Activated T-helper 1 cell treated with anti-CD3 and anti-CD28 coated beads, Interleukin-2, amount 50 U/mL, for 16 hours (primary cell): ENCODE measurements at places on chromosomes 3 and 15.

GRCh38 chr3:119924111-119925094 is 142.5 kb downstream of the NR1I2 start:
- no peak for DNase-seq

- no peak for DNase-seq
Measured at GRCh38 chr3:173702561-173702960, 305.0 kb downstream of the NLGN1 start.

- no peak for DNase-seq
Measured at GRCh38 chr3:113214917-113215595, 3.7 kb downstream of the BOC start.

- DNase-seq: no peak
Measured at GRCh38 chr15:85388566-85389305, 8.3 kb downstream of the AKAP13 start.

DNA sequence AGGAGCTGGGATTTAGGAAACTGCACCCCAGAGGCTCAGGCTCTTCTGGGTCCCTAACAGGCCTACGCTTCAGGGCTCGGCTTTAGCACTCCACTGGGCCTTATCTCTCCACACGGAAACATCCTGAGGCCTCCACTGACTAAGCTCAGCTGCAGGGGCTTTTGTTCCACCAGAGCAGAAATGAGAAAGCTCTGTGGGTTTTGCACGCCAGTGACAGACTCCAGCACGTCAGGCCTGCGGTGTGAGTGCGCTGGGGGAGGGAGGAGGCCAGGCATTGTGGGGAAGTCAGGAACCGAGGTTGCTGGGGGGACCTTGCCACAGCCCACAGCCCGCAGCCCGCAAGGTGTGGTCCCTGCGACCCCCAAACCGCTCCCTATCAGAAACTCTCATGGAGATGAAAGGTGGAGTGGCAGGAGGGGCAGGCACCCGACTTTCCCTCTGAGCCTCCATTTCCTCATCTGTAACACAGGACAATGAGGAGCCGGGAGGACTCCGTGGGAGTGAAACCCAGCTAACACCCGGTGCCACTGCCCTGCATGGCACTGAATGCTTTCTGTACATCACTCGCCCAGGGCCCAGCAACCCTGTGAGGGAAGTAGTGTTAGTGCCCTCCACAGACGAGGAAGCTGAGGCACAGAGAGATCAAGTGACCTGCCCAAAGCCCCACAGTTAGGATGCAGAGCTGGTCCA is 106.5 kb downstream of the TPRA1 start:
- no peak for DNase-seq

DNA sequence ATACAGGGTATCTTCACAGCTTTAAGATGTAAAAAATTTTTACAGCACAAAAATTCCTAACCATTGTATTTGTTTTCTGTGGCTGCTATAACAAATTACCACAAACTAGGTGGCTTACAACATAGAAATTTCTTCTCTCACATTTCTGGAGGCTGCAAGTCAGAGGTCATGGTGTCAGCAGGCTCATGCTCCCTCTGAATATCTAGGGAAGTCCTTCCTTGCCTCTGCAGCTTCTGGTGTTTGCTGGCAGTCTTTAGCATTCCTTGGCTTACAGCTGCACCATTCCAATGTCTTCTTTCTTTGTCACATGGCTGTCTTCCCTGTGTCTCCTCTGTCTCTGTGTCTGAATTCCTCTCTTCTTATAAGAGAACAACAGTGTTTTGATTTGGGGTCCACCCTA is 310.2 kb upstream of the SUCLG2 start:
- DNase-seq: no peak

DNA sequence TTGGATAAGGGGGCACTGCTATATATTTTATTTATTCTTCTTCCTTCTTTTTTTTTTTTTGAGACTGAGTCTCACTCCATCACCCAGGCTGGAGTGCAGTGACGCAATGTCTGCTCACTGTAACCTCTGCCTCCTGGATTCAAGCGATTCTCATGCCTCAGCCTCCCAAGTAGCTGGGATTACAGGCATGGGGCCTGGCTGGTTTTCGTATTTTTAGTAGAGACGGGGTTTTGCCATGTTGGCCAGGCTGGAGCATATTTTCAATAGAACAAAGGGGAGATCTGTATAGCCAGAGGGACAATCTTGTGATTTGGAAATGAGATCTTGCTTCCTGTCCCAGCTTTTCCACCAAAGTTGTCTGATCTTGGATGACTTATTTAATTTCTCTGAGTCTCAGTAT is 133.1 kb upstream of the ABHD17C start:
- no peak for DNase-seq

DNA sequence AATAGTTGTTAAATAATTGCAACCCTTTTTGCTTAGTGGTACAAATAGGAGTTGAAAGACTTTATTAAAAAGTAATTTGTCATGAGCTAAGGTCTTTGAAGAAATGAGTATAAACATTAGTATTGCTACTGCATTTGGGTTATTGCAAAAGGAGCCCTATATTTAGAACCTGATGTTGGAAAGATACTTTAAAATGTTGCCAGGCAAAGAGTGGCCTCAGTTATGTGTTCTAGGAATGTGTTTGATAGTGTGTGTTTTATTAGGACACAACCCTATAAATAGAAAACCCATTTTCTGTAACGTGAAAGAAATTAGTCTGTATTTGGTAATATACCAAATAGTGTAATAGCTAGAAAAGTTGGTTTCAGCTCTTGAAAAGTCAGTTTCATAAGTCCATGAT is 10.7 kb downstream of the VPS8 start:
- DNase-seq: no peak

DNA sequence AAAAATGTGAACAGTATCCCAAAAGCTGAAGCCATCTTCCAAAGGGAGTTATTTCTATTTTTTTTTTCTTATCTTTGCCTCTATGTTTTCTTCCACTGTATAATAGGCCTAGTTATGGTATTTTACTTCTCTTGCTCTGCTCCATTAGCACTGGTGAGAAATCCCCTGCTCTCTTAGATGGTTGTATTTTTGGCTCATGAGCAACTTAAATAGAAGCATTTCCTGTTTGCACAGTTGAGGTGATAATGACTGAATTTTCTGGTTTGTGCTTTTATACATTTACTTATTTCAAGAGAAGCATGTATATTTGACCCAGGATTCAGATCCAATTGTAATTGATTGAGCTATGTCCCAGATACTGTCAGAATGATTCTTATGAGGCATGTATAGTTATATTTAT is 61.6 kb upstream of the CD200R1L start:
- DNase-seq: no peak

DNA sequence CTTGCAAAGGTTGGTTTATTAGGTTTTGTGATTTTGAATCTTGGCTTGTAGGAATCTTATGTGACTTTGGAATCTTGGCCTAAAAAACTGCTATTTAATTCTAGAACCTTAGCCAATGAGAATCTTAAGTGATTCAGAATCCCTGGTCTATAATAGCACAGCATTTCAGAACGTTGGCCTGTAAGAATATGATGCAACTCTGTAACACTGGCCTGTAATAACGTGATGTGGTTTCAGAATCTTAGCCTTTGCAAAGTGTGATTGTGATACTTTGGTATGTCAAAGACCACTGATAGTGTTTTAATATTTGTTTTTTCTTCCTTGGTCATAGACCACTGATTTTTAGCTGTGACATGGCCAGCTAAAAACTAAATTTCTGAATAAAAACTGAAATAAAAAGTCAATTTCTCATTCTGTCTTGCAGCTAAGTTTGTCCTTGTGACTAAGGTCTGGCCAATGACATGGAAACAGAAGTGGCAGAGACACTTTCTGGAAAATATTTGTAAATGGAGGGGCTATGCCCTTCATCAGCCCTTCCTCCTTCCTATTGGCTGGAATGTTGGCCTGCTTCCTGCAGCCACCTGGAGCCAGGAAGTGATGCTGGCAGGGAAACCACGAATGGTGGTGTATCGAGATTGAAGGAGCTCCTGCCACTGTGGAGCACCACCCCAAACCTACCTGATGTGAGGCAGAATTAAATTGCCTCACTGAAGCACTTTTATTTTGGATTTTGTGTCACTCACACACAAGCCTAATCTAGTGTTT is 42.3 kb upstream of the CORO2B start:
- no peak for DNase-seq

DNA sequence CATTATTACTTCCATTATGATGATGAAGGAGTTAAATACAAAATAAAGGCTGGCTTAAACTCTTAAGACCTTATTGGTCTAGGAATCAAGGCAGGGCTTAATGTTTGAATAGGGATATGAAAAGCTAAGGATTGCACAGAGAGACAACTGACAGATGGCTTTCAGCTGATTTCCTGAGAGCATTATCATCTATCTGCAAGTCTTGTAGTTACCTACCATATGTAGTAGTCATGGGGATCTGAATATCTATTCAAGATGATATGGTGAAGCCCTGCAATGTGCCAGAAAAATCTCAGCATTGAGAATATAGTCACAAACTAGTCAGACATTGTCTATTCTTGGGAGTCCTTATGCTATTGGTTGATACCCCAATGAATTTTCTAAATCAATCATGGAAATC is 47.5 kb upstream of the CHMP2B start:
- no peak for DNase-seq

DNA sequence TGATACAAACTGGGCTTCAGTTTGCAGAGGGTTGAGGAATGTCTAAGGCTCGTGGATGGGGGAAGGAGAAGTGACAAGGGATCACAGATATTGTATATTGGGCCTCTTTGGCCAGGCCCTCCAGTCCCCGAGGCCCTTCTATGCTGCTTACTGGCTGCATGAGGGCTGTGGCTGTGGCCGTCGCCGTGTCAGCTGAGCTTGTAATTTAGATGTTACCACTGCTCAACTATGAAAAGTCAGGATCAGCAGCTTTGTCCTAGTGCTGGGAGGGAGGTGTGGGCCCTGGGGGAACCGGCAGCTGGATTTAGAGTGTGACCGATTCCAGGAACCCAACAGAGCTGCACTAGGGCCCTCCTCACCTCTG is 51.6 kb downstream of the CACNA1D start:
- no peak for DNase-seq

- DNase-seq: no peak
Measured at GRCh38 chr3:59171491-59171890, 121.7 kb upstream of the CFAP20DC start.
